ENCODE measurements at places on chromosomes 6 and 20.

DNA sequence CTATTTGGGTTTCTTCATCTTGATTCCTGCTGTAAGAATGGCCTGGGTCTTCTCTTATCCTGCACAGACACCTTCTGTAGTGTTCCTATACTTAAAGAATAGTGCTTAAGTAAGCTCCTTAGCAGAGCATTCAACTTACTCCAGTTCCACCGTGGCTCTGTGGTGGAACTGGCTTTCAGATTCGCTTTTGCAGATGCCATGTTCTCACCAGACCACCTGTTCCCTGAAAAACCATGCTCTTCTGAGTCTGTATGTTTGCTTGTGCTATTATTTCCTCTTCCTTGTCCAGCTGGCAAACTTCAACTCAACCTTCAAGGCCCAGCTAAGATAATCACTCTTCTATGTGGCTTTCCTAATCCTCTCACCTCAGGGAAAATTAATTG, 4.9 kb downstream of the ELMO2 start:
- DNase-seq = no peak

DNA sequence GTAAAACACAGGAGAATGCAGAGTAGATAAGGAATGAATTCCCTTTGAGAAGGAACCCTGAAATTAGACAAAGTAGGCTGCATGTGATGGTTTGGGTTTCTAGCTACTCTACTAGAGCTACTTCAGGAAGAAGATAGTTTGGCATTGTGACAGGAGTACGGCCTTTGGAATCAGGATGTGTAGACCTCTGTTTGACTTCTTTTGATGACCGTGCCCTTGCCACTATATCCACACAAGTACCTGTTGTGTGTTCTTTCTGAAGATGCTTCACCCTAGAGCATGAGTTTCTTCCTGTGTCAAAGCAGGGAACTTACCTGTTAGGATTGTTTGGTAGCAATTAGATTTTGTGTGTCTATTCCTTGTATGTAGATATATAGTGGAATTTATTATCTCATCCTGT, 41.7 kb downstream of the CD2AP start:
- DNase-seq = peak; percentile 70

GRCh38 chr20:44435630-44436335, 39.9 kb upstream of the TTPAL start:
- peak; percentile 26 for DNase-seq

DNA sequence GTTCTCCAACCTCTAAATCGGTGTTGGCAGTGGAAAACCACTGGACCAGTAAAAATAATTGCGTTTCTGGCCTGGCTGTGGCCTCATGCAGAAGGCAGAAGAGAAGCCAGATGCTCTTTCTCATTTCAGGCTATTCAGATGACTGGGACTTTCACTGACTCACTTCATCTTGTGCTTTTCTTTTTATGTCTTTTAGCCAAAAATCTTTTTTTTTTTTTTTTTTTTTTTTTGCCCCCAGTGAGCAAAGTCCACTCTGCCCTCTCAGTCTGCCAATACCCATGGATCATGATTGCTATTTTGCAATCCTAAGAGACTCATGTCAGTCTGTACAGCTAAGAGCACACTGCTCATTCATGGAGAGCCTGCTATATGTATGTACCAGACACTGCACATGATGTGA, 962.5 kb downstream of the KIF16B start:
- DNase-seq = no peak

GRCh38 chr6:119974430-119975159, 625.0 kb upstream of the MAN1A1 start:
- DNase-seq = no peak

DNA sequence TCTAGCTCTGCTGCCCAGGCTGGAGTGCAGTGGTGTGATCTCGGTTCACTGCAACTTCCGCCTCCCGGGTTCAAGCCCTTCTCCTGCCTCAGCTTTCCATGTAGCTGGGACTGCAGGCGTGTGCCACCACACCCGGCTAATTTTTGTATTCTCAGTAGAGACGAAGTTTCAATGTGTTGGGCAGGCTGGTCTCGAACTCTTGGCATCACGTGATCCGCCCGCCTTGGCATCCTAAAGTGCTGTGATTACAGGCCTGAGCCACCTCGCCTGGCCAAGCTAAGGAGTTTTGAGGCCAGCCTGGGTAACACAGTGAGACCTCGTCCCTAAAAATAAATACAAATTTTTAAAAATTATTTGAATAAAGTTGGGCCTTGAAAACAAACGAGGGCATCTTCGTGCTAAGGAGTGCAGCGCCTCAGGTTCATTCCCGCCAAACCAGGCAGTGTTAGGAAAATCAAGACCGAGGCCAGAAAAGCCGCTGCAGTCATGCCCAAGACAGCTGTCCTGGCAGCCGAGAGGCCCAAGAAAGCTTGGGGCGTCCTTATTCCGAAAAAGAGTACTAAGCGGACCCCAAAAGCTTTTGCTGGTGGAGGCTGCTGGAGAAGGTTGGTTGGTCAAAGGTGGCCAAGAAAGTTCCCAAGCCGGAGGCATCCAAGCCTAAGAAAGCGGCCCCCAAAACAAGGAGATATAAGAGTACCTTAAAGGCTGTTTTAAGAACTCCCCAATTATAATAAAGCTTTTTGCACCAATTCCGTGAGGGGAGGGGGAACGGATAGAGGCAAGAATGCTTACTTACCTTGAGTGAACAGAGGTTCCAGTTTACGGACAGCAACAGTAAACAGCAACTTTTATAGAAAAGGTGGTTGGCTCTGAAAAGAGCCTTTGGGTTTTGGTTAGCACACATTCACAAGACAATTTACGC, 109.0 kb downstream of the HFE start:
- peak; percentile 77 for DNase-seq

DNA sequence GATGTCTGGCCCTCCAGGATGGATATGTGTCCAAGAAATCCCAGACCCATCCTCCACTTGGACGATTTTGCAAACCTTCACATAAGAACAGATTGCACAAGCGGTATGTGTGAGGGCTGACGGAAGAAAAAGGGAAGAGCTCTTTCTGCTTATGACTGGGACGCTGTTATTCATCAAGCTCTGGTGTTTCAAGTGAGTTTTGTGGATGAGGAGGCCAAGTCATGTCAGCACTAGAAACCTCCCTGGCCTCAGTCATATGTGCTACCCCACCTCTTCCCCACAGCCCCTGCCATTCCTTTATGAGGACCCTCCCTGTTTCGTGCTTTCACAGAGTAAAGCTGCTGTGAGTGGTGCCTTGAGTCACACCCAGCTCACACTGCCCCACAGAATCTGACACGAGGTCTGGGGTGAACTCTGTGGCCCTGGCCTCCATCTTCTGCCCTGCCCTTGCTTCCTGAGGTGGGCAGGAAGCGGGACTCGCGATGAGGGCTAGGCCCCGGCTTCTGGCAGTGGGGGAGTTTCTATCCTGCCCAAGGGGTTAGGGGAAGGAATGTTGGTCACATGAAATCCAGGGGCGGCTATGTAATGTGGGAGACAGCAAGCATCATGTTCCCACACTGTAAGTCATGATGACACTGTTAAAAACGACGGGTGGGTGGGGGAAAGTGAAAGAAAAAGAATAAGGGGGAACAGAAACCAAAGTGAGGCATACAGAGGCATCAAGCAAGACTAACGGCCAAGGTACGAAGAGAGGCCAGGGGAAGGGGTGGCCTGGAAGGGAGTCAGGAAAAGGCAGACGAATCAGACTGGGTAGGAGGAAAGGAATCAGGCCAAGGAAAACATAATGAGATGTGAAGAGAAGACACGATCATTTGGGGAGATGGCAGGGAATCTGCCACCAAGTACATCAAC, 78.1 kb downstream of the PRDM1 start:
- DNase-seq = no peak

DNA sequence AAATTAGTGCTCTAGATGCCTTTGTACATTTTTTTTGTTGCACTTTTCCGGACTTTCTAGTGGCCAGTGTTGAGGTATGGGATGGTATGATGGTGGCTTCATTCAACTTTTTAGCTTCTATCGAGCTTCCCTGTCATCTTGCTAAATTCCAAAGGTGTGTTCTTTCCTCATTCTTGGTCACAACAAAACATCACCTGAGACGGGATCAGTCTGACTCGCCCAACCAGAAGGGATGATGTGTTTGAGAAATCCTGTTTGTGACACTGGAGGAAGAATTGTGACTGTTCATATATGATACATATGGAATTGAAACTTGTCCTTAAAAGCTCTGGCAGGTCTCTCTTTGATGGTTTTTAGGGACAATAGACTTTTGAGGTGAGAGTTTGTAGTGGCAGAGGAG, 33.8 kb downstream of the KCNS1 start:
- DNase-seq = no peak

DNA sequence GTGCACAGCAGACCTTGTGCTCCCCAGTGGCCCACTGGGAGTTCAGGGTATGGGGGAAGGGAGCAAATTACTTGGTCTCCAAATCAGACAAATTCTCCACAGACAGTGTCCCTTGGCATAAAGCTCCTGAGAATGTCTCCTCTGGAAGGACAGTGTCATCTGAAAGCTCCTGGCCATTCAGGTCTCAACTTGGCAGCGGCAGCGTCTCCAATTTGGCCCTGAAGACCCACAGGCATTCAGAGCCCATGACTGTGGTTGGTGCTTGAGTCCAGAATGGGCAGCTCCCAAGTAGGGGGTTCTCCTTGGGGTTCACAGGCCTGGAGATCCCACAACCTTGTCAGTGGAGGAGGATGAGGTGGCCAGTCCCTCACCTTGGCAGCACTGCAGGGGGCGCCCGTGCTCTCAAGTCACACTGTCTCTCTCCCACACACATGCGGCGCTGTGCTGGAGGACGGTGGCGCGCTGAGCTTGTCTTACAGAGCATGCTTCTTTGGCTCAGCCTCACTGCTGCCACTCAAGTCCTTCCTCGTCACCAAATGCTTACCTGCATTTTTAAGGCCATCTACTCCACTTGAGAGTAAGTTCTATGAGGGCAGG, 20.7 kb downstream of the DYNLRB1 start:
- peak; percentile 44 for DNase-seq

DNA sequence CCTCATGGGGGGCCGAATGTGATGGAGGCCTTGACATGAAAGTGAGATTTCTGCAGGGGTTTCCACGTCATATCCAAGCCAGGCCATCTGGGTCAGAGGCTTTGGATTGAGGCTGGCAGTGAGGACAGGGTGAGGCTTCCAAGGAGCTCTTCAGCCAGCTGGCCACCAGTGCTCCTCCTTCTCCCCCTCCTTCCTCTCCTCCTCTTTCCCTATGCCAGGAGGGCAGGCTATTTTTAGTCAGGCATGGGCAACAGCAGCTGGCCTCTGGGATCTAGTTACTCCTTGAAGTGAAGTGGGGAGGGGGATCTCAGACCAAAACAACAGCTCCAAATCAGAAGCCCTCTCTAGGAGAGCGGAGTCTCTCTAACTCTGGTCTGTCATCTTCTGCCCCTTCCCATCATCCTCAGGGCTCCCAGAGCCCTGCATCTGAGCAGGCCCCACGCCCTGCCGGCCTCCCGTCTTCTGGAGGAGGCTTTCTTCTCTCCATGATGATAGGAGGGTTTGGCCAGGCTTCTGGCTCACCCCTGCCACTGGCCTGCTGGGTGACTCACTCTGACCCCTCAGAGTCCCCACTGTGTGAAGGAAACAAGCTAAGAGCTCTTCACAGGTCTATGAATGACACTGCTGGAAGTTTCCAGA, 612 bp downstream of the TNNC2 start:
- no peak for DNase-seq

GRCh38 chr20:53222416-53222815, 250.3 kb downstream of the TSHZ2 start:
- no peak for DNase-seq

DNA sequence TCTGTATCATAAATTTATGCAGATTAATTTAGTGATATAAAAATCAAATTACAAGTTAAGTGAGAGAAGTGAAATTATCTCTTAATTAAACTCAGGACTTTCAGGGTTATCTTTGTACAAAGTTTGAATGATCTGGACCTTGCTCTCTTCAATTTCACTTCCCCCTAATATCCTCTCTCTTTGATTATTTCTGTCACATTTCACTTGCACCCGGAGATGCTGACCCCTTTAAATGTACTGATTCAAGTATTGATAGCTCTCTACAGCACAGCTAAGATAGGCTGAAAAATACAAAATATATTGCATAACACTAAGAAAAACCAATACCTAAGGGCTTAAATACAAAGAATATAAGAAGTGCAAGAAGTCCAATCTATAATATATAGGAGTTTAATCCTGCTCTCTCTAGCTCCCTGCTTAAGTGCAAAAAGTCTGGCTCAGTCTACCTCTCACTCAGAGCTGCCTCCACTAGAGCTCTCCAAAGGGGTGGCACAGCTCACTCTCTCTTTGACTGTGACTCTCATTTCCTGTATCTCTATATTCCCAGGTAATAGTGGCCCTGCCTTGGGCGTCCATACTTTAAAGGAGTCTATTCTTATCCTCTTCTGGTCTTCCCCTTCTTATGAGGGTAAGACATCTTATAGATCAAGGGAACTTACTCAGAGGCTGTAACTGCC, 588.4 kb downstream of the RFPL4B start:
- DNase-seq = no peak

DNA sequence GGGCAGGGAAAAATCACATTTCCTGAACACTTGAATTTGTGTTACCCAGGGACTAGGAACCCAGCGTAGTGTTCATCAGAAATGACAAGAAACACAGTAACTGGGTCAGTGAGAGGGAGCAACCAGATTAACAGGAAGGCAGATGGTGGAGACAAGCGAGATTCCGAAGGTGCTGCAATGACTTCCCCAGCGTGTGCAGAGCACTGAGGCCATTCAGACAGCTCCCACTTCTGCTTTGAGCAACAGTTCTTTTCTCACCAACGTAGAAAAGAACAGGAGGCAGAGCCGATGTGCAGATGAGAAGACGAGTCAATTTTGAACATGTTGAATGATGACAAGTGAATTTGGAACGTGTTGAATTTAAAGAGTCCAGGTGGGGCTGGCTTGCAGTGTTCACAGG, 63.1 kb upstream of the IFNGR1 start:
- DNase-seq = no peak

DNA sequence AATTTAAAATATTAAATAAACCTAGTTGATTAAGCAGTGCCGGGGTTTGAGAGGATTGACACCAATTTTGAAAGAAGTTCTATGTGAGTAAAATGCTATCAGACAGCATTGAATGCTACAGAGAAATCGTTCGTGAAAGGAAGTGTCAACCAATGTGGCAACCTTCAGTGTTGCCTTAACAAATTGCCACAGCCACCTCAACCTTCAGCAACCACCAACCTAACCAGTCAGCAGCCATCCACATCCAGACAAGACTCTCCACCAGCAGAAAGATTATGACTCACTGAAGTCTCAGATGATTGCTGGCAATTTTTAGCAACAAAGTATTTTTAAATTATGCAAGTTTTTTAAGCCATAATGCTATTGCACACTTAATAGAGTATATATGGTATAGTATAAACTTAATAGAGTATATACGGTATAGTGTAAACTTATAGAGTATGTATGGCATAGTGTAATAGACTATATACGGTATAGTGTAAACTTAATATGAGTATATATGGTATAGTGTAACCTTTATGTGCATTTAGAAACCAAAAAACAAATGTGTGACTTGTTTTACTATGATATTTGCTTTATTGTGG, 65.3 kb upstream of the ID4 start:
- DNase-seq = no peak

- no peak for DNase-seq
Measured at GRCh38 chr6:33373960-33374910, 17.4 kb upstream of the KIFC1 start.

GRCh38 chr6:12594530-12594893, 122.1 kb upstream of the PHACTR1 start:
- no peak for DNase-seq

- DNase-seq = no peak
Measured at GRCh38 chr6:149063468-149063867, 254.0 kb upstream of the TAB2 start.
